ENCODE measurements at places on chromosomes 3 and 15.

- no peaks in the 10 kb centered on the region for H3K27me3 ChIP-seq
- no peak overlapping the region for H3K4me3 ChIP-seq
- H3K4me1 ChIP-seq = peaks cover 5% of the 10 kb centered on the region
- DNase-seq = no peak
- peak overlapping the region; percentile 78 for H3K27ac ChIP-seq
These were observed 44.8 kb upstream of the ATP2C1 start for GRCh38 chr3:130849091-130849552.

GRCh38 chr15:89401631-89402517, 67.2 kb upstream of the POLG start:
- H3K27me3 ChIP-seq = no peaks in the 10 kb centered on the region
- H3K27ac ChIP-seq = no peak overlapping the region
- no peaks in the 10 kb centered on the region for H3K36me3 ChIP-seq
- DNase-seq = no peak
- peak overlapping the region; percentile 31 for H3K4me3 ChIP-seq

GRCh38 chr3:172170841-172171240, 131.5 kb downstream of the FNDC3B start:
- no peak for DNase-seq
- no peak overlapping the region for H3K27ac ChIP-seq
- H3K36me3 ChIP-seq = no peaks in the 10 kb centered on the region
- peaks cover 23% of the 10 kb centered on the region for H3K4me1 ChIP-seq

GRCh38 chr15:58331913-58332675, 99.7 kb upstream of the LIPC start:
- H3K27me3 ChIP-seq = no peaks in the 10 kb centered on the region
- peaks cover 30% of the 10 kb centered on the region for H3K4me1 ChIP-seq
- H3K27ac ChIP-seq = peak overlapping the region; percentile 78
- H3K36me3 ChIP-seq = no peaks in the 10 kb centered on the region
- peak; percentile 65 for DNase-seq

DNA sequence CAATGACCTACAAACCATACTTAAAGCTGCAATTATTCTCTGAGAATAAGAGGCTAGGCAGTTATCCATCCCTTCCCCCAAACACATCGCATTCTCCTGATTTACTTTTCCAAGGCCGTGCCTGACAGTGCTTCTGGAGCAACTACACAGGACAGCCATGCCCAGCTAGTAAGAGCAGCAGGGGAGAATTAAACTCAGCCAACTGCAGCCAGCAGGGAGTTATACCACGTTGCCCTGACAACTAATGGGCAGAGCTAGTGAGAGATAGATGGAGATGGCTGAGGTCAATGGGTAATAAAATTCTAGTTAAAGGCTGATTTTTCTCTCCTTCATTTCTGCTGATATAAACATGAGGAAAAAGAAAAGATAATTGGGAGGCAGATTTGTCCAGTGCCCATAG, 193.8 kb upstream of the PPP2R3A start:
- no peaks in the 10 kb centered on the region for H3K36me3 ChIP-seq
- H3K4me1 ChIP-seq = no peaks in the 10 kb centered on the region
- no peak overlapping the region for H3K4me3 ChIP-seq
- no peak overlapping the region for H3K27ac ChIP-seq
- H3K27me3 ChIP-seq = no peaks in the 10 kb centered on the region

GRCh38 chr3:128447561-128448013, 19.1 kb downstream of the DNAJB8 start:
- no peaks in the 10 kb centered on the region for H3K4me1 ChIP-seq
- H3K27ac ChIP-seq = no peak overlapping the region
- no peaks in the 10 kb centered on the region for H3K36me3 ChIP-seq
- H3K27me3 ChIP-seq = no peaks in the 10 kb centered on the region

DNA sequence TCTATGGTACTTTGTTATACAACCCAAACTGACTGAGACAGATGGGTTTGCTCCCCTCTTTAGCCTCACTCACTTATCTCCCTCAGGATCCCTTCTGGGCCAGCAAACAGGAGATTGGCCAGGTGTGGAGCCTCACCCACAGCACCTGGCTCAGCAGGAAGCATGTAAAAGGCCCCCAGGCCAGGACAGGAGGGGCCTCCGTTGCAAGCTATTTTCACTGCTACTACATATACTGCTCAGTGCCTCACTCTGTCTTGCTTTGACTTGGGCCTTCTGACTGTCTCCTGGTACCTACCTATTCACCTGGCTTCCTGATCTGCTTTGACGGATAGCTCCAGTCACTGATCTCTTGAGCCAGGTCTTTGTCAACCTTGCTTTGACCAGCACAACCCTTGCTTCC, 20.4 kb upstream of the TPM1 start:
- H3K4me3 ChIP-seq = no peak overlapping the region
- no peaks in the 10 kb centered on the region for H3K36me3 ChIP-seq
- H3K27ac ChIP-seq = peak overlapping the region; percentile 97
- peaks cover 42% of the 10 kb centered on the region for H3K4me1 ChIP-seq

DNA sequence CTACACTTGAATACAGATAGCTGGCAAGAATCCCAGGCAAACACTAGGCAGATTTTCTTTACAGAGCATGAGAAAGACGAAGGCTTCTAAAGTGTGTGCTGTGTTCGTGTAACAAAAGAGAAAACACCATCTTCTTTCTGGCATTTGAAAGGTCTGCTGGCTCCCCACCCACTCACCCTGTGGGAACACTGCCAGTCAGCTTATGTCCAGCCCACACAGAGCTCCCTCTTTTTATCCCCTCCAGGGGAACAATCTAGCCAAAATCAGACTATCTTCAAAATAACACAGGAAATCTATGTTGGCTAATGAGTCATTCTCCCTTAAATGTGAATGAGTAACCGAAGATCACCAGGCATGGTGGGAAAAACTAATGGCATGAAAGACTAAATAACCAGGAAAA, 45.6 kb upstream of the PAQR5 start:
- H3K4me1 ChIP-seq = peaks cover 17% of the 10 kb centered on the region
- peak; percentile 33 for DNase-seq
- peak overlapping the region; percentile 97 for H3K27ac ChIP-seq
- no peaks in the 10 kb centered on the region for H3K27me3 ChIP-seq
- H3K4me3 ChIP-seq = 0 out of 2 replicates have a peak overlapping the region, but pooled peaks have one; percentile 5
- peaks cover 7% of the 10 kb centered on the region for H3K36me3 ChIP-seq
